ENCODE measurements at places on chromosomes 2 and 18. TPM values are rescaled to one million over a fixed set of nuclear protein-coding genes. Genes with fewer than 3 reads are reported as not detected.

Gene INPP5D
- total RNA-seq = 1.2 TPM

GRCh38 chr2:18005411-18005810 lies 126.9 kb downstream of the KCNS3 start:
- DNase-seq = no peak

Gene HTR2B
- 0.05 TPM for total RNA-seq

GRCh38 chr2:67922080-67922785 lies 140.6 kb downstream of the C1D start:
- no peak for DNase-seq

Gene COL4A4
- 9.9 TPM for total RNA-seq

Gene LINC00305
- total RNA-seq = not detected

Gene ZSWIM2
- total RNA-seq = not detected

- DNase-seq = no peak
Measured at GRCh38 chr2:120226316-120226715, 3.1 kb upstream of the TMEM185B start.

- no peak for DNase-seq
Measured at GRCh38 chr2:39150102-39150562, 29.3 kb upstream of the SOS1 start.

Gene CCDC148
- total RNA-seq = 16.0 TPM
